NCI-H524 treated with DMSO at 0.1 percent for 48 hours (cell line): ENCODE measurements at places on chromosomes 11 and 22.

- DNase-seq = no peak
These were observed 49.4 kb downstream of the HORMAD2 start for GRCh38 chr22:30129636-30130035.

GRCh38 chr22:41482319-41482935, 13.5 kb downstream of the ACO2 start:
- DNase-seq = no peak

- peak; percentile 75 for DNase-seq
These were observed 32.3 kb downstream of the ARHGAP42 start for GRCh38 chr11:100719362-100719761.

GRCh38 chr11:61697078-61697502, 16.9 kb downstream of the DAGLA start:
- no peak for DNase-seq

GRCh38 chr11:120645639-120646038, 134.1 kb downstream of the GRIK4 start:
- DNase-seq = peak; percentile 79

DNA sequence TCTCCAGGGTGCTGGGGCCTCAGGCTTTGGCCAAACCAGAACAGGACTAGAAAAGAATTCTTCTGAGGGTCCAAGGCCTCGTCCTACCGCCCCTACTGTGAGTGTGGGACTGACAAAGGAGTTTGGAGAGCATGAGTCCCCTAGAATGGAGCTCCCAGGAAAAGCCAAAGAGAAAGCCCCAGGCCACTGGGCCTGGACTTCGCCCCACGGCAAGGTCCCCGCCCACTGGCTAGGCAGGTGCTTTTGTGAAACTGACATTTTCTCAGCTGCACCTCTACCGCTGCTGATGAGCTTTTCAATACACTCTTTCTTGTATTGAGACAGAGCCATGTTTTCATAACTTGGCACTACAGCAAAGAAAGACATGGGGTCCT, 9.7 kb upstream of the FGF3 start:
- no peak for DNase-seq

DNA sequence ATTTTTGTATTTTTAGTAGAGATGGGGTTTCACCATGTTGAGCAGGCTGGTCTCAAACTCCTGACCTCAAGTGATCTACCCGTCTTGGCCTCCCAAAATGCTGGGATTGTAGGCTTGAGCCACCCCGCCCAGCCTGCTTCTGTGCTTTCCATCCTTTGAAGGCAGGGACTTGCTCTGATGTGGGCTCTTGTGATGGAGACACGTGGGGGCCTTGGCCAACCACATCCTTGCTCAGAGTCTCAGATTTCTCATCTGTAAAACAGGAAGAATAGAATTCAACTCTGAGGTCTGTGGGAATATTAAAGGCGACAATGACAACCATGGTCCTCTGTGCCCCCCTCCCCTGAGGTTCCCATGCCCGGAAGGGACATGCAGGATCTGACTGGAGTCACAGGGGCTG, 3.8 kb upstream of the GGA1 start:
- no peak for DNase-seq

- no peak for DNase-seq
These were observed 10.1 kb upstream of the B4GALNT4 start for GRCh38 chr11:359181-359714.

- DNase-seq = no peak
These were observed 40.6 kb upstream of the GNAZ start for GRCh38 chr22:23029521-23030228.

- no peak for DNase-seq
These were observed 20.5 kb upstream of the ETS1 start for GRCh38 chr11:128607819-128608218.

GRCh38 chr11:19539861-19540260, 172.8 kb upstream of the NAV2 start:
- DNase-seq = no peak

DNA sequence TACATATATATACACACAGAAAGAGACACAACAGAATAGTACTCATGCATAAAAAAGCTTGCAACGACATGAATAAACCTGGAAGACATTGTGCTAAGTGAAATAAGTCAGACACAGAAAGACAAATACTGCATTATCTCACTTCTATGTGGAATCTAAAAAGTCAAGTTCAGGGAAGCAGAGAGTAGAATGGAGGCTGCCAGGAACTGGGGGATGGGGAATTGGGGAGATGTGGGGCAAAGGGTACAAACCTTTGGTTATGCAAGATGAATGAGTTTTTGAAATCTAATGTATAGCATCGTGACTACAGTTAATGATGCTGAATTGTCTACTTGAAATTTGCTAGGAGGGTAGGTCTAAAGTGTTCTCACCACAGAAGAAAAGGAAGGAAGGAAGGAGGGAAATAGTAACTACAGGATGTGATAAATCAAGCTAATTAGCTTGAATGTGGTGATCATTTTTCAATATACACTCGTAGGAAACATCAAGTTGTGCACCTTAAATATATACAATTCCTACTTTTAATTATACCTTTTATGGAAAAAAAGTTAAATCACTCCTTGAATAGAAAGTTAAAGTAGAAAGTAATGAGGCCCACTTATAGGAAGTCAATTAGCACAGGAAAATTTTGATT, 33.8 kb downstream of the MMP13 start:
- no peak for DNase-seq

DNA sequence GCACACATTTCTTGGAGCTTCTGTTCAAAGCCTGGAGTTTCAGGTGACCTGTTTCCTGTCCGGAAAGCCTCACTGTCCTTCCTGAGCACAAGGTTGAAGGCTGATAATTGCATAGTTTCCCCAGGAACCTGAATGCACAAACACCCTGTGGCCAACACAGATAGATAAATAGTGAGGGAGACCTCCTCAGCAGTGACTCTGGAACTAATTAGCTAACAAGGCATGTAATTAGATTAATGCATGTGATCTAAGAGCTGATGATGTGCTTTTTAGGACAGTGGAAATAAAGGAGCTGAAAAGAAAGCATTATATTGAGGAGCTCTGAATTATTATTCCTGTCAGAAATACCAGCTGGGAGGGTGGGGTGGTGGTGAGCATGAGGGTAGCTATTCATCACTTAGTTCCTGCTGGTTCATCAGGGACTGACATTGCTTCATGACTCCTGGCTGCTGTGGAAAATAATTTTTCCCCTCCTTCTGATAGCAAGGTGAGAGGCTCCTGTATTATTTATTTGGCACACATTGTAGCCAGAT, 101.1 kb downstream of the NELL1 start:
- no peak for DNase-seq

GRCh38 chr11:128310676-128311445, 276.5 kb downstream of the ETS1 start:
- DNase-seq = no peak

GRCh38 chr11:65505466-65506289, 6.8 kb downstream of the MALAT1 start:
- no peak for DNase-seq

- no peak for DNase-seq
These were observed 53.3 kb upstream of the CD44 start for GRCh38 chr11:35085531-35086165.

DNA sequence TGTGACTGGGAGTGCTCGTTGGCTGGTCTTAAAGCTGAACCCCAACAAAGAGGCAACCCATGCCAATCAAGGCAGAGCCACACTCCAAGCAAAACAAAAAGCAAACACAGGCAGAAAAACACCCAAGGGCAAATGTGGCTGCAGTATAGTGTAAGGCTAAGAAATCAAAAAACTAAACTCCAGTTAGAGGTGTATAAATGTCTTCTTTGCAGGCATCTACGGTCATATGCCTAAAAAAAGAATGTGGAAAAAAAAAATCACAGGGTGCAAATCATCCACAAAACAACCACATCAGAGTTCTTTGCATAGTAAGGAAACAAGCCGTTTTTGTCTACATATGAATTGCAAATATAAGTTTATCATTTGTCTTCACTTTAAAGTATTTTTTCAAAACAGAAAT, 27.8 kb downstream of the ARFGAP3 start:
- no peak for DNase-seq

DNA sequence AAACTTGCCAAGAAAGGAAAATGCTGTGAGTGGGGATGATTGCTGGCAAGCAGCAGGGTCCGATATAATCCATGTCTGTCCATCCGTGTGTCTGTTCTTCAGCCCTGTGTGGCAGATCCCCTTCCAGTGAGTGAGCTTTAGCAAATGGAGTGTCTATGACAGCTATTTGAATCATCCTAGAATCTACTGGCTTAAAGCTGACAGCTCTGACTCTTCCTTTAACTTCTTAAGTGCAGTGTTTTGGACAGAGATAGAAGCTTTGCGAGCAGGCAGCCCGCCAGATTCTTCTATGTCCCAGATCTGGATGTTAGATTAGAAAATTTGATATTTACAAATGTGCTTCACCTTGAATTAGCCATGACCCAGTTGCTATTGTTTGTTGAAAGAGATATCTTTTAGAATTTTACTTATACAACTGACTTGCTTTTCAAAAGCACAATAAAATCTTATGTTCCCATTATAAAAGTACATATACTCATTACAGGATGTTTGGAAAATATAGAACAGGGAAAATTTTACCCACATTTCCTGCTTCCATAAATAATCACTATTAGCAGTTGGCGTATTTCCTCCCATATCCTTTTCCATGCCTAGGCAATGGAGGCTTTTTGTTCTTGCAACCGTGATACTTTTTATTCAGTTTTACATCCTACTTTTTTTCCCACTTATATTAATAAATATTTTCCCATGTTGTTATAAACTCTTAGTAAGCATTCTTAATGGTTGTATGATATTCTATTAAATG, 124.5 kb downstream of the COMMD9 start:
- no peak for DNase-seq

GRCh38 chr11:80365076-80365725, 924.4 kb upstream of the TENM4 start:
- no peak for DNase-seq

DNA sequence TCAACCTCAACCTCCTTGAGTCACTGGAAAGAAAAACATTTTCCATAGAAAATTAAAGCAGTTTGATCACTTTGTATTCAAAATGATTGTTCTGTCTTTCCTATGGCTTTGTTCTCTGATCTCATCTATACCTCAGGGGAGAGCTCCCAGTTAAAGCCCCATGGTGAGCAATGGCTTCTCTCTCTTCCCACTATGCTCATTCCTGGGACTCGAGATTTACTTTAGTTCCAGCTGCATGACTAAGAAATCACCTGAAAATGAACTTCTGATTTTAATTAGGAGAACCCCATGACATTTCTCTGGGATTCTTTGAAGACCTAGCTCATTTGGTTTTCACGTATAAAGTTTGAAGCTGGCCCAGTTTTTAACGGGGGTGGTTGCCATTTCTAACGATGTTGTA, 921.5 kb downstream of the OPCML start:
- DNase-seq = no peak
